ENCODE measurements at places on chromosomes 2 and 18. TPM values are rescaled to one million over a fixed set of nuclear protein-coding genes. Genes with fewer than 3 reads are reported as not detected.
A peak's percentile ranks its signal among the peaks of the same experiment; 100 is the strongest.

Gene OXER1
- total RNA-seq: 0.30 TPM

Gene C2orf72
- total RNA-seq: not detected

Gene CHRNG
- not detected for total RNA-seq

Gene GCG
- not detected for total RNA-seq

Gene AFF3
- 16.9 TPM for total RNA-seq

GRCh38 chr18:77086034-77086433 lies 46.5 kb downstream of the MBP start:
- H3K4me1 ChIP-seq: peaks cover 63% of the 10 kb centered on the region
- DNase-seq: no peak
- H3K27me3 ChIP-seq: no peaks in the 10 kb centered on the region
- peak overlapping the region; percentile 86 for H3K27ac ChIP-seq
- H3K36me3 ChIP-seq: no peaks in the 10 kb centered on the region
- peak overlapping the region; percentile 59 for H3K4me3 ChIP-seq

DNA sequence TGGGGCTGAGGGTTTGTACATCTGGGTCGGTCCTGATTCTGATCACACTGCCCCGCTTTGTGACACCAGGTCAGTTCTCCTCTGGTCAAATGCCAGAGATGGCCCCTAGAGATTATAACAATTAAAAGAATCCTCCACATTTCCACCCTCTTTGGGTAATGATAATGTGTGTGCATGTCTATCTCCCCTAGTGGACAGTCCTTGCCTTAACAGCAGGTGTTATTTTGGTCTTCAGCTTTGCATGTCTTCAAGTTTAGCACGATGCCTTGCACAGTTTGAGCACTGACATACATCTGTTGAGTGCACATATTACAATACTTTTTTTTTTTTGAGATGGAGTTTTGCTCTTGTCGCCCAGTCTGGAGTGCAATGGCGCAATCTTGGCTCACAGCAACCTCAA lies 25.7 kb upstream of the COX7A2L start:
- no peak overlapping the region for H3K27ac ChIP-seq
- no peaks in the 10 kb centered on the region for H3K4me1 ChIP-seq
- H3K27me3 ChIP-seq: no peaks in the 10 kb centered on the region

GRCh38 chr2:11080253-11081115 lies 74.8 kb upstream of the SLC66A3 start:
- H3K4me1 ChIP-seq: no peaks in the 10 kb centered on the region
- H3K27ac ChIP-seq: no peak overlapping the region
- no peak for DNase-seq
- H3K27me3 ChIP-seq: peaks cover 11% of the 10 kb centered on the region
- no peak overlapping the region for H3K4me3 ChIP-seq
- H3K36me3 ChIP-seq: no peaks in the 10 kb centered on the region

GRCh38 chr2:46564350-46564749 lies 85.0 kb downstream of the TMEM247 start:
- H3K27ac ChIP-seq: peak overlapping the region; percentile 81
- H3K4me3 ChIP-seq: no peak overlapping the region
- no peaks in the 10 kb centered on the region for H3K27me3 ChIP-seq
- H3K36me3 ChIP-seq: peaks cover 16% of the 10 kb centered on the region
- H3K4me1 ChIP-seq: peaks cover 100% of the 10 kb centered on the region
- DNase-seq: no peak

DNA sequence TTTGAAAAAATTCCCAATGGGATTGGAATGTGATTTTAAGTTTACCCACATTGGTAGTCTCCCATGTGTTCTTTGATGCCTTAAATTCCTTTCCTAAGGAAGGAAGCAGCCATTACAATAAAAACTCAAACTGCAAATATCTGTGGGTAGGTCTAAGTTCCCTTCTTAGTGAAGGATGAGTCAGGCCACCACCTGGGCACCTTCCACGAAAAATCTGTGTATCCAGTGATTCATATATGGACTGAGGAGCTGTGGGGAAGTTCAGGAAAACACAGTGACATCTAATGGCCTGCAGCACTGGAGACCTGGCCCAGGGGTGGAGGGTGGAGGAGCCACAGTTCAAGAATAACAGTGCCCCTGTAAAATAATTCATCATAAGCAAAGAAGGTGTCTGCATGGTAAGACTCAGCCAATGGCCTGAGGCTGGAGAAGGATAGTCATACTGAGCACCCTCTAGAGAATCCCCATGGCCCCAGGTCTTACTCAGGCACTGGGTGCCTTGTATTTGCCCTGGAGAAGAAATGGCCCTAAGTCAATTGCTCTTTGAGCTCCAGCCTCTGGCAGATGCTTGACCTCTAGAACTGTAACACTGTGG lies 248.6 kb downstream of the SP3 start:
- H3K36me3 ChIP-seq: no peaks in the 10 kb centered on the region
- DNase-seq: no peak
- H3K4me3 ChIP-seq: no peak overlapping the region
- H3K27ac ChIP-seq: no peak overlapping the region
